ENCODE measurements at places on chromosomes 6 and 20.

DNA sequence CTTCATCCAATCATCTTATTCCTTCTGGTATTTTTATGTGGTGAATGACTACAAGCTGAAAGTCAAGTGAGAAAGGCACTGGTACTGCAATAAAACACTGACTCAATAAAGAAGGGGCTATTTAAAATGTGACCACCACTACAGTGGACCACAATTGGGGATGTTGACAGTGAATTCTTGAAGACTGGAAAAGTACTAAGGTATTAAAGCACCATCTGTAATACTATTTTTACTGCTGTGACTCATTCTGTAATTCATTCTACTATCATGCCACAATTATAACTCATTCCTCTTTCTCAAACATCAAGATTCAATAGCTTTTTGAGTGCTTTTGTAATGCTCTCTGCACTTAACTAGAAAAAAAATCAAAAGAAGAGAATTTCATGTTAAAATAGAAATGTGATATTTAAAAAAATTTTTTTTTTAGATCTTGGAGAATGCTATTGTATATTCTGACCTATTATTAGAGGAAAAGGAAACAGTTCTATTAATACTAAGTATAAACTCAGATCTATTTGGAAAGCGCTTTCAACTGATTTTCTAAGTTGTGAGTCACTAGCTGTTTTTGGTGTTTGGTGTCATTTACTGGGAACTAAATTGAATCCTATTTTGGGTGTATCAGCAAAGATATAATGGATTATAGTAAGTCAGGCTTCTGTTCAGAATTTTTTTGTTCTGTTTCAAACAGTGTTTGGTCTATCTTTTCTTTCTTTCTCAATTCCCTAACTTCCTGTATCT lies 104.7 kb upstream of the TMEM170B start:
- no peak for DNase-seq

- DNase-seq = no peak
Observed at GRCh38 chr20:1722513-1723050, 65.0 kb upstream of the SIRPG start.

DNA sequence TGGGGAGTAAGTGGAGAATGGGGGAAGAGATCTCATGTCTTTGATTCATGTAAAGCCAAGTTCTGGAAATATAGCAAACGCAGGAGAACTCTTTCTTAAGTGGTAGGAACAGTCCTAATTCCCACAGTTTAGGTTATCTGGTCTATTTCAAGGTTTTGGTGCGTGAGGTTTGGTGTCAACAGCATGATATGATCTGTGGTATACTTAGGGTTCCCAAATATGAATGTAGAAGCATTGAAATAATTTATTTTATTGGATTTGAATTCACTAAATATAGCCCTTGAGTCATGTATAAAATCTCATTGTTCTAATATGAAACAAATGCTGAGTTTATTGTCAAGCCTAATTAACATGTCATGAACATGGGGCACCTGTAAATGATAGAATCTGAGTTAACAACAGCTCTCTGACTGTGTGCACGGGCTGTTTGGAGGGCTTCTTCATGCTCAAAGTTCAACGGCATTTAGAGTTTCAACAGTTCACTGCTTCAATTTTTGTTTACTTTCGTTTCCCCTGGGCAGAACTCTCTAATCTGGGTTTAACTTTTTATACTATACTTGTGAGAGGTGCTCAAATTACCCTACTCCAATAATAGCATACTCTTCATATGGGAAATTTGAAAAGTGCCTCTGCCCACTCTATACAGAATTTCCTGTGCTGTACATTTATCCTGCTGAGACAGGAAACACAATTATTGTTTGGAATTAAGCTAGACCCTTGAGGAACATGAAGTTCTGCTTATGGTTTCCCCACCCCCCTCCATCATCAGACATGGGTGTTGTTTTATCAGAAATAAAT lies 236.3 kb upstream of the ZNF217 start:
- DNase-seq = no peak

- DNase-seq = no peak
Observed at GRCh38 chr20:54082100-54082499, 11.7 kb upstream of the BCAS1 start.

DNA sequence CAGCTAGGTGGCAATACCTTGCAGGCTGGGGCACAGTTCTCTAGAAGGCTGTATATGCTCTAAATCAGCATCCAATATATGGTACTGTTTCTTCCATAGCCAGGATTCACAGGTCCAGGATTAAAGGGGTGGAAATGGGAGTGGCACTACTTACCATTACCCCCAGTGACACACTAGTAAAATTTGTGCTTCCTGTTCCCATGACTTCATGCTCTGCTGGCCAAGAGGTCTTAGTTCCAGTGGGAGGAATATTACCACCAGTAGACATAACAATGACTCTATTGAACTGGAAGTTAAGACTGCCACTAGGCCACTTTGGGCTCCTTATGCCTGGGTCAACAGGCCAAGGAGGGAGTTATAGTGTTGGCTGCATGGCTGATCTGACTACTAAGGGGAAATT lies 174.3 kb upstream of the TNFAIP3 start:
- no peak for DNase-seq

GRCh38 chr20:43387737-43388136 lies 70.0 kb upstream of the SRSF6 start:
- no peak for DNase-seq

DNA sequence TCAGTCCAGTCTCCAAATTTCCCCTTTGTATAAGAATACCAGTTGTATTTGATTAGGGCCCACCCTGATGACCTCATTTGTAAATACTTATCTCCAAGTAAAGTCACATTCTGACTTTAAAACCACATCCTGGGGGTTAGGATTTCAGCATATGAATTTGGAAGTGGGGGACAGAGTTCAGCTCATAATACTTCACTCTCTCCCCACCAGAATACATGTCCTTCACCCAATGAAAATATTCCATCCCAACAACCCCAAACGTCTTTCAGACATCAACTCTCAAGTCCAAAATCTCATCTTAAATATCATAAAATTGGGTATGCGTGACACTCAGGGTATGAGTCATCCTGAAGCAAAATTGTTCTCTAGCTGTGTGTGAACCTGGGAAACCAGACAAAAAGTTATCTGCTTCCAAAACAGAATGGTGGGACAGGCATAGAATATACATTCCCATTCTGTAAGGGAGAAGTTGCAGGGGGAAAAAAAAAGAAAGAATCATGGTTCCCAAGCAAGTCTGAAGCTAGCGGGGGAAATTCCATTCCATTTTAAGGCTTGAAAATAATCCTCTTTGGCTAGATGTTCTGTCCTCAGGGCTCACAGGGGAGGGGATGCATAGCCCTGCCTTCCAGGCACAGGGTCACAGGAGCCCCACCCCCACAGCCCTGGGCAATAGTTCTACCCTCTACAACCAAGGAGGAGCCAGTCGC lies 113.9 kb downstream of the ADAT2 start:
- no peak for DNase-seq

- DNase-seq = no peak
Observed at GRCh38 chr6:93721386-93722048, 302.2 kb upstream of the EPHA7 start.

DNA sequence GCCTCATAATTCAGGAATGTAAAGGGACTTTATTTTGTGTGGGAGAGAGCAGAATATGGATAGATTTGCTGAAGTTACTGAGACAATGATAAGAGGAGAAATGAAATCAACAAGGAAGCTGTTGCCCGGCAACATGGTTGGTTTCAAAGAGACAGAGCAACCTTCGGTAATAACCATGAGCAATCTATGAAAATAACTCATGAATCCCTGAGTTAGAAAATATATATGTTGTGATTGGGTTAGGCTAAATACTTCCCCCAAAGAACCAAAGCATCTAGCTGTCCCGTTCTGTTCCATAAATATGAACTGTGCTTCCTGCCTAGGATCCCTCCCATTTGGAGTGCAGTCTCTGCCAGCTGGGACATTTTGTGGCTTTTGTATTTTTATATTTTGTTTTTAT lies 23.1 kb downstream of the SERPINB1 start:
- DNase-seq = no peak

- DNase-seq = no peak
Observed at GRCh38 chr6:11926594-11927407, 85.3 kb upstream of the HIVEP1 start.

- DNase-seq = no peak
Observed at GRCh38 chr6:66526061-66526460, 819.0 kb upstream of the EYS start.

DNA sequence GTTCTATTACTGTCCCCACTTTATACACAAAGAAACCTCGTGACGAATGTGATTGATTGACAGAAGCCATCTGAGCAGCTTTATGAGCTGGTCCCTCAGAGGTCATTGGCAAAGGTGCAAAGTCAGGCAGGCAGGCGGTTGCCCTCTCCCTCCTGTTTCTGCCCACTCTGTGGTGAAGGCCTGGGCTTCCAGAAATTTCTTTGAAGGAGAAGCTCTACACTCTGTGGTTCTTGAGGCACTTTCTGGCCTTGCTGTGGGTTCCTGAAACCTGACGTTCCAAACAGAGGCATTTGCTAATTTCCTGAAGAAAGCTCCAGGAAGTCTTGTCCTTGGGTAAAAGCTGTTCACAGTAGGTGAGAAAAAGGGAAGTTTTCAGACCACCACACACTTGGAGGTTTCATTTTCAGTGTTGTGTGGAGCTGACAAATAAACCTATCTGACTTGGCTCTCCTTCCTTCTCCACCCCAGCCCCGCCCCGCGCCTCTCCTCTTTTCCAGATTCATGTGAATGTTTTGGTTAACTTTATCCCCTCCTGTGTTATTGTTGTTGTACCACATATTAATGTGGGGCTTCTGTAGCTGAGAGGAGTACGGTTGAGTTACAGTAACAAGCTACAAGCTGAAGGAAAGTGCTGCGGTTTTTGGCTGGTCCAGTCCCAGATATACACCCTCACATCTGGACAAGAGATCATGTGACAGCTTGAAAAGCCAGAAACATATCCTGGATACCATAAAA lies 274.1 kb downstream of the CLIC5 start:
- DNase-seq = peak; percentile 43

DNA sequence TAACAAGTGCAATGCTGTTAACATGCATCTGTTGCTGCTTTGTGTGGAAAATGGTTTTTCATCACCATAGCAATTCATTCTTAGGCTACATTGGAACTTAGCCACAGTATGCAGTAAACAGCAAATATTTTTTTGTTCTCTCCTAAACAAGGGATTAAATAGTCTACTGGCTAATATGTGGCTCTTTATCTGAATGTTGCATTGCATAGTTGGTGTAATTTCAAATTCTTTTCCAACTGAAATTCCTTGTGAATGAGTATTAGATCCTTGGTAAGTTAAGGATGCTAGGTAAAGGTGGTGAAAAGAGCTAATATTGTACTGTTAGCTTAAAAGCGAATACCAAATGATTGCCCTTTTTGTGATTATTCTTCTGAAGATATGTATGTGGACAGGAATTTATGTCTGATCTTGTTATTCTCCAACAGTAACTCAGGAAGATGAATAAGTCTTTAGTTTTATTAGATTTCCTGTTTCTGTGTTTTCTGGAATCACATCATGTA lies 958 bp downstream of the MLIP start:
- no peak for DNase-seq

DNA sequence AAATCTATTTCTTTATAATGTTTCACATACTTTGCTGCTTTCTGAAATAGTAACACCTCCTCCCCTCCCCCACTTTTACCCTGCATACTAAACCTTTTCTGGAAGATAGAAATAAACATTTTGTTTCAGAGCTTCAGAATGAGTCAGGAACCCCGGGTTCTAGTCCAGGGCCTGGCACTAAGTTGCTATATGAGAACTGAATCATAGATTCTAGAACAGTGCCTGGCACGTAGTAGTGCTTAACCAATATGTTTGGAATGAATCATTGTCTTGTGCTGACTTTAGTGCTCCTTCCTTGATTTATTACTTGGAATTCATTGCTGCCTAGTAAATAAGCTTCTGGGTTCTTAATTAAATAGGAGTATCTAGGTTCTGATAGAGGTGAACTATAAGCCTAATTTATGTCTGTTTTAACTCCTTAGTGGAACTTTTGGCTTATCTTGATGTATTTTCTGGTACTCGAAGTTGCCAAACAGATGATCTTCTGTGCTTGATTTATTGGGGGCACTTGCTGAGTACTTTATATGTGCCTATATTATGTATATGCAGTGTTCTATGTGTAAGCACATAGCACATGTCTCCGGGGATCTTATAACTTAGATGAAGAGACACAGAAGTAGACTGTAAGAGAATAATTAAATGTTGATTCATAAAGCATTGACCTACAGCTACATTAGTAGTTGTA lies 18.6 kb downstream of the TAB2 start:
- peak; percentile 56 for DNase-seq

DNA sequence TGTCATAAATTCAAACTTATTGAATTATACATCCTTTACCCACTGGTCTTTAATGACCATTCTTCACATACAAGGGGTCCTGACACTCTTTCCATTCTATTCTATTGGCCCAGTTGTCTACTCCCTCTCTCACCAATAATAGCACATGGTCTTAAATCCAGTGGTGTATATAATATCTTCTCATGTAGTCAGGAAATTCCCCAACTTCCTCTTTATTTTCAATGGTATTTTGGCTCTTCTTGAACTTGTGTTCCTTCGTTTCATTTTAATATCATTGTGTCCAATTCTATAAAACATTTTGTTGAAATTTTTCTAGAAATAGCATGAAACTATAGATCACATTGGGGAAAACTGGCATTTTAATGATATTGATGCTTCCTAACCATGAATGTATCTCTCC lies 36.8 kb downstream of the PSMB9 start:
- DNase-seq = no peak

DNA sequence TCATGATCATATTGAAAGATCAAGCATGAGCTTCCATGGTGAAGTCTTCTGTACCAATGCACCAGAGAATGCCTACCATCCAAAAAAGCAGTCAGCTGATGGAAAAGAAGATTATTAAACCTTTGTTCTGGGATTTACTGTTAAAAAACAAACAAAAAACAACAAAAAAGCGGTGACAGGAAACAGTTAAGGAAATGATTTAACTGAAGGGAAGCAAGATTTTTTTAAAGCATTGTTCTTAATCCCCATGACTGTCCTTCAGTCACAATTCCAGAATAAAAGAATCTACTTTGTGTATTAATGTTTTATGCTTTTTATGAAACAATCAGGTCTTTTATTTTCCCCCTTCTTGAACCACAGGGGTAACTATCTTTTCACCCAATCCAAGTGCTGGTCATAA lies 23.9 kb downstream of the FAM162B start:
- no peak for DNase-seq

DNA sequence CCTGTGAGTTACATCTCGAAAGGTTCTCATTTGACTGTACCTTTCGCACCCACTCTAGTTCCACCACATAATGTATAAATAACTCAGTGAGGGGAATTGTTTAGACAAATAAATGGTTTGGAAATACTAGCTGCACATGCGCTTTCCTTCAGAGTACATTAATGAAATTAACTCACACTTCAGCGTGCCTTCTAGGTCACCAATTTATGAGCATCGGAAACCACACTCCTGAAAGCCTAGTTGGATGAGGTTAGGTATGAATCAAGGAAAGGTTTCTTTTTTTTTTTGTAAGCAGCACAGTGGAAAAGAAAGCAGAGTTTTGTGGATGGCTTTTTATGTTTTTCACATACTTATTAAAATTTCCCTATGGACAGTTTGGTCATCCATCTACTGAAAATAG lies 247.8 kb upstream of the TCF21 start:
- DNase-seq = no peak
